ENCODE measurements at places on chromosomes 12 and 14.

DNA sequence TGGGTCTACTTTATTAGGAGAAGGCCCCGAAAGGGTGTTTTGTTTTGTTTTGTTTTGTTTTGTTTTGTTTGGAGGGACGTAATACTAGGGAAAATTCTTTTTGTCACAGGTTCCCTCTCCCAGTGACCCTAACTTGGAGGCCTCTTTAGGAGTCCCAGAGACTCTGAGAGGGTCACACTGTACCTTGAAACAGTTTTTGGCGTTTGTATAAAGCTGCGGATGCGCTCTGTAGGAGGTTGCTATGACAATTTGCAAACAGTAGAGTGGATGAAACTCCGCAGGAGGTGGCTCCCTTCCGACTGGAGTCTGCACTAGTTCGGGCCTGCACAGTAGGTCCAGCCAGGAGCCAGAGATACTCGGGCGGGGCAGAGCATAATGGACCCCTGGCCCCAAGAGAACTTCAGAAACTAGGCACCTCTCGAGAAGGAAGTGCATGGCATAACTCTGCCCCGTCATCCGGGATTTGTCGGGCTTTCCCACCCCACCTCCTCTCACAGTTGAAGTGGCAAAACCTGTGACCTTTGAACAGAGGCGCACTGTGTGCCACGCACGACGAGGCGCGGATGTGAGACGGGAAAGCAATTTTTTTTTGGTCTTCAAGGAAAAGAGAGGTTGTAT is 1.3 kb upstream of the DYRK2 start:
- no peak for DNase-seq

GRCh38 chr12:96000858-96001257 is 4.7 kb upstream of the HAL start:
- no peak for DNase-seq

DNA sequence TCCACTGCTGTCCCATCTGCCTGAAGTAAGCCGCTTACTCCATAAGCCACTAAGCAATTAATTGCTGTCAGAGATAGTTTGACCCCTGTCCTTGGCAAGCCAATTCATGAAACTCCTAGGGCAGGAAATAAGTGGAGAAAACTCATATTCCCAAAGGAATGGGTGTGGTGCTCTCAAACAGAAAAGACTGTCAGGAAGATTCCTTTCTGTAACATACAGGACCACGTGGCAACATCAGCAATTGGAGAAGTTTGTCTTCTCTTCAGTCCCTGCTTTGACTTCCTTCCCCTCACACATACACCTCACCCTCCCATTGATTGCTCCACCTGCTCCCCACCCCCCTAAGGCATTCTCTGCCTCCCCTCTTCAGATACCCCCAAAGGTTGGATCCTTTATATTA is 36.2 kb upstream of the MDM1 start:
- no peak for DNase-seq

- no peak for DNase-seq
These were observed 158.5 kb downstream of the TGFB3 start for GRCh38 chr14:75823334-75823733.

GRCh38 chr12:65434737-65435136 is 156.3 kb downstream of the MSRB3 start:
- no peak for DNase-seq

- no peak for DNase-seq
These were observed 10.8 kb upstream of the CEBPE start for GRCh38 chr14:23129759-23130316.

- no peak for DNase-seq
These were observed 2.8 kb downstream of the PHB2 start for GRCh38 chr12:6967651-6968100.

GRCh38 chr14:92501891-92502351 is 11.7 kb upstream of the RIN3 start:
- DNase-seq: no peak

GRCh38 chr12:52526511-52526951 is 6.3 kb upstream of the KRT5 start:
- no peak for DNase-seq

- DNase-seq: no peak
These were observed 98.6 kb downstream of the C12orf50 start for GRCh38 chr12:87930627-87931026.

DNA sequence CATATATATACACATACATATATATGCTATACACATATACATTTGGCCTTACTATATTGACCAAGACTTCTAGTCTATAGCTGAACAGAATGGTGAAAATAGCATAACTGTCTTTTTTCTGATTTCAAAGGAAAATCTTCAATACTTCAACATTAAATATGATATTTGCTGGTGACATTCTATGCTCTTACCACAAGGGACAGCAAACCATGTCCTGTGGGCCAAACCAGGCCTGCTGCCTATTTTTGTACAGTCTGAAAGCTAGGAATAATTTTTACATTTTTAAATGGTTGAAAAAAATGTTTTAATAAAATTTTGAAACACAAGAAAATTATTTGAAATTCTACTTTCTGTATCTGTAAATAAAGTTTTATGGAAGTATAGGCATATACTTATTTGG is 63.6 kb downstream of the EML5 start:
- no peak for DNase-seq

DNA sequence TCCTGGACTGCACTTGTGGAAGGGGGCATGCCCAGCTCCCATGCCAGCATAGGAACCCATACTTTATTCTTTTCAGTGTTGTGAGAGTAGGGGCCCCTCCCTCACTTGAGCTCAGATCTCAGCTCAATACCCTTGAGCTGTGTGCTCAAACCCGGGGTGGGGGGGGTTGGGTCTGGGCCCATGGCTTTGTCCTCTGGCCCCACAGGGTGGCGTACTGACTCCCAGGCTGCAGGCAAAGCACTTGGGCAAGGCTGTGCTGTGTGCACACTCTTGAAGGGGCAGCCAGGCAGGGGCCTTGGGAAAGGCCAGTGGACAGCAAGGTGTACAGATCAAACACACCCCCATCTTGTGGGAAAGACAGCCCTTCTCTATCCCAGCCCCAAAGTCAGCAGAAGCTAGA is 81.8 kb downstream of the WIF1 start:
- DNase-seq: no peak

GRCh38 chr12:76542908-76543307 is 16.7 kb downstream of the OSBPL8 start:
- DNase-seq: no peak

DNA sequence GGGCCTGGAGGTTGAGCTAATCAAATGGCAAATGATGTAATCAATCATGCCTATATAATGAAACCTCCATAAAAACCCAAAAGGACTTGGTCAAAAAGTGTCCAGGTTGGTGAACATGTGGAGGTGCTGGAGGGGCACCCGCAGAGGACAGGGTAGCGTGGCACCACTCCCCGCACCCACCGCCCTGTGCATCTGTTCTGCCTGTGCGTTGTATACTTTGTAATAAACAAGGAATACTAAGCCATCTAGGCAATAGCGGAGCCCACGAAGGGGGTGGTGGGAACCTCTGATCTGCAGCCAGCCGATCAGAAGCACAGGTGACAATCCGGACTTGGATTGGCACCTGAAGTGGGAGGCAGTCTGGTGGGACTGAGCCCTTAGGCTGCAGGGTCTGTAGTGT is 75.8 kb upstream of the GPR68 start:
- DNase-seq: no peak

DNA sequence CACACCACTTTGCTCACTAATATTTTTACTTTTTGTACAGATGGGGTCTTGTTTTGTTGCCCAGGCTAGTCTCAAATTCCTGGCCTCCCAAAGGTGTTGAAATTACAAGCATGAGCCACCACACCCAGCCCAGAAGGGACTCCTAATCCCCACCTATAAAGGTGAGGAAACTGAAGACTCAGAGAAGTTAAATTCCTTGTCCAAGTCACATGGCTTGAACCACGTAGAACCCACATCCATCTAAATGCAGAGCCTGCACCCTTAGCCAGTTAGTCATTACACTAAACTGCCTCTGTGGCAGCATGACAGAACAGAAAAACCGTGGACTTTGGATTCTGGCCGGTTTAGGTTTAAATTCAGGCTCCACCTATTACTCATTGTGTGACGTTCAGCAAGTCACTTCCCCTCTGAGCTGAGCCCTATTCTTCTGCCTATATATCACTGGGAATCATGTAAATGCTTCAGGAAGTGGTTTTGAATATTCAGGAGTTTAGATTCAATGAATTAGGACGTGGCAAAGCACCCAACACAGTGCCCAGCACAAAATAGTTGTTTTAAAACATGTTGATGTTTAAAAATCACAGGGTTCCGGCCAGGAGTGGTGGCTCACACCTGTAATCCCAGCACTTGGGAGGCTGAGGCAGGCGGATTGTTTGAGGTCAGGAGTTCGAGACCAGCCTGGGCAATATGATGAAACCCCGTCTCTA is 3.0 kb upstream of the CORO1C start:
- peak; percentile 71 for DNase-seq

- no peak for DNase-seq
These were observed 4.0 kb downstream of the CHD4 start for GRCh38 chr12:6603095-6603567.

DNA sequence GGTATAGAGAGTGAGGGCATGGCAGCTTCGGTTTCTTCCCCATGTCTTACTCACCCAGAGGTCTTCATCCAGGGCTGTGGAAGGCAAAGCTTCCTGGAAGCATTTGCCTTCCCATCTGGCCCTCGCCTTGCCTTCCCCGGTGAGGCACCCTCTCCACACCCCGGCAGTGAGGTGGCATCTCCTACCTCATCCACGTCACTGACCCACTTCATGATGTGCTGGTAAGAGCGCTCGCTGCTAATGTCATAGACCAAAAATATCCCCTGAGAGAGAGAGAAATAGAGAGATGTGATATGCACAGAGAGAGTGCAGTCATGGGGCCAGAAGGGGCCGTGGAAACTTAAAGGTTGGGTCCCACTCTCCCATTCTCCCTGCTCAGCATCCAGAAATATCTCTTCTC is 8.3 kb upstream of the GPX2 start:
- DNase-seq: no peak

- DNase-seq: no peak
These were observed 1.6 kb upstream of the CD9 start for GRCh38 chr12:6198556-6198955.

DNA sequence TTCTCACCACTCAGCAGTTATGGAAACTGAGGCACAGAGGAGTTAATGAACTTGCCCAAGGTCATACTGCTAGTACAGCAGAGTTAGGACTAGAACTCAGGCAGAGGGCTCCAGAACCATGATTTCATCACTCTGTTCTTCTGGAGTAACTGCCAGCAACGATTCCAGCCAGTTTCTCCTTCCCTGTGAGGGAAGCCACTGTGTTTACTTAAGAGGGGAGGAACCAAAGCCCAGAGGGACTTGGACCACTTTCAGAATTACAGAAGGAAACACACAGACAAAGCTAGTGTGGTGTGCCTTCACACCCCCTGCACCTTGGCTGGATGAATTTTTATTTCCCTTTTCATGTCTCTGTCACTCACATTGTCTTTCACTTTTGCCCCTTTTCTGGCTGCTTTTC is 398.2 kb downstream of the DPF3 start:
- DNase-seq: no peak

GRCh38 chr14:102805371-102805891 is 28.2 kb downstream of the TRAF3 start:
- no peak for DNase-seq

GRCh38 chr14:68377459-68377858 is 415.4 kb downstream of the ZFP36L1 start:
- peak; percentile 75 for DNase-seq

DNA sequence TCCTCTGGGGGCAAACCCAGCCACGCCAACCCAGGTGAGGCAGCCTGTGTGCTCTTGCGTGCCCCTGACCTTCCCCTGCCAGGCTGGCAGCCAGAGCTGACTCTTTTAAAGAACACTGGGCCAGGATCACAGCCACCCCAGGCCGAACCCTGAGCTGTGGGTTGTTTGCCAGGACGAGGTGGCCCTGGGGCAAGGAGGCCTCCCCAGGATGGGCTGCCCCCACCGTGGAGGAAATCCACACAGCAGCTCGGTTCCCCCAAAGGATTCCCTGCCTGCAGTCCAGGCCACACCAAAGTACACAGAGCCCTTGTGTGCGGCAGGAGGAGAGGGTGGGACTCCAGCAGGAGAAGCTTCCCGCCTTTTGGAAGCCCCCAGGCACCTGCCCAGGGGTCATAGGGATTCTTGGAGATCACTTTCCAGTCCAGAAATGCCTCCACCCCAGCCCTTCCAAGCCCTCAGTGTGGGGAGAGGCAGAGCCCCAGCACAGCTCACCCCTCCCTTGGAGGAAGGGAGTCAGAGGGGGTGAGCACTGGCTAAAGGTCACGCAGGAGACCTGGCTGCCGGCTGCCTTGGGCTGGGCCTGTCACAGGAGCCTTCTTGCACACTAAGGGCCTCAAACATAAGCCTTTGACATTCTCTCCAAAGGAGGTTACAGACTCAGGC is 115.6 kb downstream of the CALM1 start:
- DNase-seq: no peak

DNA sequence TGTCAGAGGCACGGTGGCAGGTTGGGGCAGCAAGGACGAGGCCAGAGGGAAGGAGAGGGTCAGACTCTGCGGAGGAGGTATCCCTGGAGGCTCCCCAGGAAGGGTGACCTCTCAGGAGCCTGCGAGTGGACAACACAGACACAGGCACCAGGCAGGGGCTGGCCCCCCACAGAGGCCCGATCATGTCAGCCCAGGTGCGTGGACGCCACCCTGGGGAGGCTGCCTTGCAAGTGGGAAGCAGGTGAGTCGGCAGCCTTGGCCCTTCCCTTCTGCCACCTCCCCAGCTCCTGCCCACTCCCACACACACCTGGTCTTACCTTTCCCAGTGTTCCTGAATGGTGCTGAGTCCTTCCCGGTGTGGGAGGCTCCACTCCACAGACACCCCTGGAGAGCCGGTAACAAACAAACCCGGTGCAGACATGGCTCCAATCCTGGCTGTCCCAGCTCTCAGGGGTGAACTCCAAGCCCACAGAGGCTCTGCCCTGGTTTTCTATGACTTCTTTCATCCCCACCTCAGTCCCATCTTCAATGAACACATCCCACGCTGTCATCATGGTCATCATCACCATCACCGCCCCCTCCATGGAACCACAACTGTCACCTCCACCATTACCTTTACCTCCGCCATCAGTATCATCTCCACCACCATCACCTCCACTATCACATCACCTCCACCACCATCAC is 5.2 kb downstream of the ZBTB42 start:
- no peak for DNase-seq

DNA sequence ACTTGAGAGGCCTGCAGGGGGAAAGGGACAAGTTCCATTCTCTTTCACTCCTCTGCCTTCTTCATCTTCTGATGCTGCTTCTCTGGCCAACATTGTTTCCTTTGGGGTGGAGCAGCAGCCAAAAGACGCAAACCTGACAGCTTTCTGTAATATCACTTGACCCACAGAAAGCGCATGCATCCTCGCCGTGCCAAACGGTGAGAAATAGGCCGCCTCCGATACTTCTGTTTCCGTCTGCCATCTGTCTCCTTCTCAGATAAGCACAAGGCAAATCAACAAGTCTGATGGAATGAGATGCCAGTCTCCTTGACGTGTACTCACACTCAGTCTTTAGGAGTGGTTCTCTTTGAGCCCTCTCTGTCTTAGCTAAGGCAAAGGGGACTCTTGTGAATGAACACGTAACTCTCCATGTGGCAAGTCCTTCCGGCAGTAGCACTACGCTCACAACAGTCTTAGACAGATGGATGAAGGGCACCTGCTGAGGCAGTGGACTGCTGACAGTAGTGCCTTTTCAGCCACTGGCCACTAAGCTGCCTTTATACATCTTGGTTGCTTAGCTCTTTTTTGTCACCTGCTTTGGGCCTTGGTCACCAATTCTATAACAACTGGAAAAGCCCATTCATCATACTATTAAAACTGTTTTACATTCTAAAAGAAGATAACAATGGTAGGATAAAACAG is 214.1 kb downstream of the FBXL14 start:
- DNase-seq: no peak
